GM20000 (cell line): ENCODE measurements at places on chromosomes 6 and 20.

- DNase-seq = no peak
Observed at GRCh38 chr6:143721642-143722041, 43.9 kb downstream of the PHACTR2 start.

- DNase-seq = no peak
Observed at GRCh38 chr20:48594533-48594932, 233.3 kb downstream of the PREX1 start.

- DNase-seq = no peak
Observed at GRCh38 chr6:4388675-4389074, 253.3 kb upstream of the ECI2 start.

DNA sequence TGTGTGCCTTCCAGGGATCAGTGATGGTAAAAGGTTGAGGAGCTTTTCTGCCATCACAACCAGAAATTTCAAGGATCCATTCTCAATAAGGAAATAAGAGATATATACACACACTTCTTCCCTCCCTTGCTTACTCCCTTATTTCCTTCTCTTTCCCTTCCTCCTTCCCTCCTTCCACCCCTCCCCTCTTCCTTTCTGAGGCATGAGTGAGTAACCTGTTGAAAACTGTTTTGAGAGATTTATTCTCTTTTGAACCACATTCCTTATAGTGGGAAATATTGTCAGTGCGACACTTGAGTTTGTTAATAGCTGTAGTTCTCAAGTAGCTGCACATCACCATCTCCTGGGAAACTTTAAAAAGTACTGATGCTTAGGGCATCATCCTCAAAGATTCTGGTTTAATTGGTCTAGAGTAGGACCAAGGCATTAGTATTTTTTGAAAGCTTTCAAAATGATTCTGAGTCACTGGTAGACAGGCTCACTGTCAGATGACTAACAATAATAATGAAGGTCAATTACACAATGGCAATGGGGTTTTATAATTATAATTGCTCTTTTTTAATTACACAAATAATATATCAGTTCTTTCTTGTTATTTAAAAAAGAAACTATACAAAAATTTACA is 109.9 kb downstream of the POPDC3 start:
- DNase-seq = no peak

DNA sequence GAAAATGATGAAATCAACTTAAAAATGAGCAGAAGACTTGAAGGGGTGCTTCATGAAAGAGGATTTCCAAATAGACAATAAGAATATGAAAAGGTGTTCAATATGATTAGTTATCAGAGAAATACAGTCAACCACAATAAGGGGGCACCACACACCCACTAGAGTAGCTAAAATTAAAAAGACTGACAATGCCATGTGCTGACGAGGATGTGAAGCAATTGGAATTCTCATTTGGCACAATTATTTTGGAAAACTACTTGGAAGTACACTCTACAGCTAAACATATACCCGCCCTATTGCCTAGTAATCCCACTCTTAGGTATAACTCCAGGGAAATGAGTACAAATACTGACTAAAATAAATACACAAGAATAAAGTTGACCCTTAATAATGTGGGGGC is 45.0 kb downstream of the MOCS1 start:
- no peak for DNase-seq

- no peak for DNase-seq
Observed at GRCh38 chr20:32010101-32010500, at the start of gene CCM2L. Gene CCM2L, plus strand, starts transcription at chr20:32010438. Its CDS starts 17 bp downstream, at chr20:32010455.

DNA sequence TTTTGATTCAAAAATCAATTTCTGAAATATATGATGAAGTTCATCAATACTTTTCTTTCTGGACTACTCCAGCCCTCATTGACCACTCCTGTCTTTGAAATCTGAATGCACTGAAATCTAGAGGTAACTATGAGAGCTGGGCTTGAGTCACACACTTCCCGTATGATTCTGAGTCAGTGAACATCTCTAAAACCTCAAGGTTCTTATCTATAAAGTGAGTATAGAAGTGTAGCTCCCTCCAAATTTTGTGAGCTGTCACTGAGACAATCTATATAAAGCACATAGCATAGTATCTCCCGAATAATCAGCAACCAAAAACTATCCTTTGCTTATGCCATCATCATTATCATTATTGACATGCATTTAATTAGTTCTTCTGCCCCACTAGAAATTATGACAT is 182.4 kb downstream of the TSHZ2 start:
- no peak for DNase-seq

DNA sequence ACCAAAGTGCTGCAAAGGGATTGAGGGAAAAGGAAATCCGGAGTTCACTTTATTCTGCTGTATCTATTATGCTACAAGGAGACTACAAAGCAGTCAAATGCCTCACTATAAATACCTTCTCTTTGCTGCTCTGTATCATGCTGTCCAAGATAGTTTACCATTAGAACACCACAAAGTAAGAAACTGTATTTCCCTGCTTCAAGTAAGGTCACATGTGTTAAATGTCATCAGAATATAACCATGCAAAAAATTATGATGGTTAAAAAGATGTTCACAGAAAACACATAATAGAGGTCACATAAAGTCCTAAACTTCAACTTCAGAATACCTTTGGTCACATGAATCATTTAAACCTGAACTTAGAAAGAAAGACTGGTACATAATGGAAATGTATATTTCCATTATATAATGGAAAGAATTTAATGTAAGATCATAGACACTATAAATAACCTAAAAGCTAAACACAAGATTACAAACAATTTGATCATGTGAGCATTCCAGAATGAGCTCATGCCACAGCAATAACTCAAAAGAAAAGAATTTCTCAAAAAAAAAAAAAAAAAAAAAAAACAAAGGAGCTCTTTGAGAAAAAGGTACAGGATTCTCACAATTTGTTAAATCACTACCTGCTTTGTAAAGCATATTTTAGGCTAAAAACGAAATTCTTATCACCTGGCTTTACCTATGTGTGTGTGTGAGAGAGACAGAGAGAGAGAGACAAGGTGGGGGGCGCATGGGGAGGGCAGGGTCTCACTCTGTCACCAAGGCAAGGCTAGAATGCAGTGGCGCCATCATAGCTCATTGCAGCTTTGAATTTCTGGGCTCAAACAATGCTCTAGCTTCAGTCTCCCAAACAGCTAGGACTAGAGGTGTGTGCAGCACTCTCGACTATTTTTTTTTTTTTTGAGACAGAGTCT is 58.7 kb downstream of the KIF13A start:
- DNase-seq = no peak

- DNase-seq = no peak
Observed at GRCh38 chr6:39855356-39855995, 63.3 kb downstream of the DAAM2 start.

DNA sequence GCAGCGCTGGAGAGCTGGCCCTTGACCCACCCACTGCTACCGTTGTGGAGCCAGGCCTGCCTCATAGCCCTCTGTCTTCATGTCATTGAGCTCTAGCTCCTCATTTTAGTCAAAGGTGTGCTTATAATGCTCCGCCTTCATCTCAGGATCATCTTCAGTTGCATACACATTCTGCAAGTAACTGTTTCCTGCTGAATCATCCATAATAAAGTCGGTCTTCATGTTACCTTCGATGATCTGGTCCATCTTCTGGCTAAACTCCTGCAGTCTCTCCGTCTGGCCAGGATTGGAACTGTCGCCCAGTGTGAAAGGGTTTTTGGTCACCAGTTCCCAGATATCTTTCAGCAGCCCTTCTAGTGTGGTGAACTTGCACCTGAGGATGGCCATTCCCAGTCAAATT is 62.6 kb upstream of the ARMC2 start:
- no peak for DNase-seq

- DNase-seq = no peak
Observed at GRCh38 chr6:117740605-117741004, 65.3 kb downstream of the NUS1 start.

- no peak for DNase-seq
Observed at GRCh38 chr20:58755766-58756449, 63.3 kb downstream of the NPEPL1 start.

DNA sequence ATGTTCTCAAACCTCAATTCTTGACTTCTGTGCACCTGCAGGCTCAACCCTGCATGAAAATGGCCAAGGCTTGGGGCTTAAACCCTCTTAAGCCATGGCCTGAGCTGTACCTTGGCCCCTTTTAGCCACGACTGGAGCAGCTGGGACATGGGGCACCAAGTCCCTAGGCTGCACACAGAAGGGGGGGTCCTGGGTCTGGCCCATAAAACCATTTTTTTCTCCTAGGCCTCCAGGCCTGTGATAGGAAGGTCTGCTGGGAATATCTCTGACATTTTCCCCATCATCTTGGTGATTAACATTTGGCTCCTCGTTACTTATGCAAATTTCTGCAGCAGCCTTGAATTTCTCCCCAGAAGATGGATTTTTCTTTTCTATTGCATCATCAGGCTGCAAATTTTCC is 119.4 kb upstream of the VGLL2 start:
- no peak for DNase-seq

DNA sequence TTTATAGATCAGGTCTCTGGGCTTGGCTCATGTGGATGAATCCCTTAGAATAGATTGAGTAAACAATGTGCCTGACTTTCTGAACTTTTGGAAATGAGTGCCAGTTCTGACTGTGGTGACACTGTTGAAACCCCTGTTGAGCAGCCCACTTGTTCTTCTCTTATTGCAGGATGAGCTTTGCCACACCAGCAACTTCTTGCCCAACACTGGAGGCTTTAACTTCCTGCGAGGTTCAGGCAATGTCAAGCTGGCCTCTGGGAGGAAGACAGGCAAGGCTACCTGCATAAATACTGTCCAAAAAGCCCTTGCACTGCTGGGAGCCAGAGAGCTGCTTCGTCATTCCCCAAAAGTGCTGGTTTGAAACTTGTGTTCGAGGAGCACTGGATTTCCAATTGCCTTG is 32.8 kb upstream of the SMIM8 start:
- DNase-seq = no peak

- DNase-seq = no peak
Observed at GRCh38 chr20:35297155-35297554, 4.9 kb upstream of the FAM83C start.

GRCh38 chr6:91442342-91442741 is 855.5 kb upstream of the MAP3K7 start:
- peak; percentile 14 for DNase-seq

- DNase-seq = peak; percentile 97
Observed at GRCh38 chr6:105402939-105403935, at the start of gene PREP. Gene PREP, minus strand, starts transcription at chr6:105403082. Its CDS starts 191 bp downstream, at chr6:105402891.

DNA sequence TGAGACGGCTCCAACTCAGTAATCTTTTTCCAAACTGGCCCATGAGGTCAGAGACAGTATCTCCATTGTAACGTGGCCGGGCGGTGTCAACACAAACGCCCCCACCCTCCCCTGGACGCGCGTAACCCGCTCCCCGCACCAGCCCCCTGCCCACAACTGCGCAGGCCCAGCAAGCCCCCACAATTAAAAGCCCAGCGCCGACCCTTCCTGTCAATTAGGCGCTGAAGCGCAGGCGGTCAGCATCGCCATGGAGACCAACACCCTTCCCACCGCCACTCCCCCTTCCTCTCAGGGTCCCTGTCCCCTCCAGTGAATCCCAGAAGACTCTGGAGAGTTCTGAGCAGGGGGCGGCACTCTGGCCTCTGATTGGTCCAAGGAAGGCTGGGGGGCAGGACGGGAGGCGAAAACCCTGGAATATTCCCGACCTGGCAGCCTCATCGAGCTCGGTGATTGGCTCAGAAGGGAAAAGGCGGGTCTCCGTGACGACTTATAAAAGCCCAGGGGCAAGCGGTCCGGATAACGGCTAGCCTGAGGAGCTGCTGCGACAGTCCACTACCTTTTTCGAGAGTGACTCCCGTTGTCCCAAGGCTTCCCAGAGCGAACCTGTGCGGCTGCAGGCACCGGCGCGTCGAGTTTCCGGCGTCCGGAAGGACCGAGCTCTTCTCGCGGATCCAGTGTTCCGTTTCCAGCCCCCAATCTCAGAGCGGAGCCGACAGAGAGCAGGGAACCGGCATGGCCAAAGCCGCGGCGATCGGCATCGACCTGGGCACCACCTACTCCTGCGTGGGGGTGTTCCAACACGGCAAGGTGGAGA is at the start of the genes HSPA1A and HSPA1L:
TSS of gene HSPA1A (plus strand) at position 519 of the 814 bp plus-strand sequence. CDS start at position 733, 214 bp downstream.
TSS of gene HSPA1L (minus strand) at position 259 of the 814 bp plus-strand sequence. CDS start 3,311 bp downstream, outside the sequence.
- peak; percentile 86 for DNase-seq

DNA sequence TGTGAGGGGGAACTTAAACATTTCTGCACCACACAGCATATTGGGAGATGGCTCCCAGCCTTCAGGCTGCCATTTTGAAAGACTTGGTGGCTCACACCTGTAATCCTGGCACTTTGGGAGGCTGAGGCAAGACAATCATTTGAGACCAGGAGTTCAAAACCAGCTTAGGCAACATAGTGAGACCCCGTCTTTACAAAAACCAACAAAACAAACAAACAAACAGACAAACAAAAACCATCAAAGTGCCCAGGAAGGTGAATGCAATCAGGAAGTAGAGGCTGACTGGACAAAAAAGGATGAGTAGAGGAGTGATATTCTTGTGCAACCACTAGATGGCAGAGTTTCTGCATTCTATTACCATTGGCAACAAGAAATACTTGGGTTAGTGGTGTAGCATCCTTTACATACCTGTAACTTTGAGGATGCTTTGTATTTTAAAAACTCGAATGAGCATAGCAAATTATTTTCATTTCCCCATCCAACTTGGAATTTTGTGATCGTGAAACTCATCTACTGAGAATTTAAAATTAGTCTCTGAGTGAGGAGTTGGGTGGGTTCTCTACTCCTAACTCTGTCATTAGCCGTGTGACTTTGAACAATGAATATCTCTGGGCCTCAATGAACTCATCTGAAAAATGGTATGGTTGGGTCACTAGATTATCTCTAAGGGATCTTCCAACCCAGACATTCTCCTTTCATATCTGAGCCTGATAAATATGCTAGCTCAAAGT is 84.4 kb downstream of the CRYBG1 start:
- DNase-seq = peak; percentile 77

DNA sequence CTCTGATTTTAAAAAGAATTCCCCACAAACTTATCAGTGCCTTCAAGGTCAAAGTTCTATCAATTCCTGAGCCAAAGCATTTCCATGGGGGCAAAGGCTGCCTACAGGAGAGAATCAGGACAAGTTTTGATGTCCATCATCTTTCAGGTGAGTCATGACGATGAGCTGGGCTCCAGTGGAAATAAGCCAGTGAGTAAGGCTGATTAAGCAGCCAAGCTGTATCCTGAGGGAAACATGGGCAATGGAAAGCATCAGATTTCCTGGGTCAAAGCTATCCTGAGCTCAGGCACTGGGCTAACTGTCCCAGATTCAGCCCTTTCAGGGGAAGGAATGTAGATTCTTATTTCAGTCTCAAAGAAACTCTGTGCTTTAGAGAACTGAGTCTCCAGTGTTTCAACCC is 377.4 kb downstream of the CD109 start:
- DNase-seq = no peak

DNA sequence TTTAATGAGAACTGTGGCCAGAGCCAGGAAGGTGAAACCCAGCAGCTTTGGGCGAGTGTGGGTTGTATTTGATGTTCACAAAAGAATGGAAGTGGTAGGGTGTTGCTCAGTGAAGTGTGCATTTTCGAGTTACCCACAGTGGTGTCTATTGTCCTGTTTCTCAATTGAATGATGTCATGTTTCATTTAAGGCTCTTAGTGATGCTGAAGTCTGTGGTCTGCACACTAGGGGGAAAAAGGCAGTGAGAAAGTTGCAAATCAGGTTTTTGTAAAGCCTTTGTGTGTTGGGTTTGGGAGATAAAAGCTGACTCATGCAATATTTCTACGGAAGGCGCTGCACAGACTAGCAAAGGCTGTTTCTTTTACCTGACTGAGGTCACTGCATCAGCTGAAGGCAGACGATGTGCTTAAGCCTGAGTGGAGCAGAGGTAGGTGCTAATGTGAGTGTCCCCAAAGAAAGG is 121.1 kb downstream of the PLEKHG1 start:
- DNase-seq = peak; percentile 72
